ENCODE measurements at places on chromosomes 2 and 18. TPM values are rescaled to one million over a fixed set of nuclear protein-coding genes. Genes with fewer than 3 reads are reported as not detected.

DNA sequence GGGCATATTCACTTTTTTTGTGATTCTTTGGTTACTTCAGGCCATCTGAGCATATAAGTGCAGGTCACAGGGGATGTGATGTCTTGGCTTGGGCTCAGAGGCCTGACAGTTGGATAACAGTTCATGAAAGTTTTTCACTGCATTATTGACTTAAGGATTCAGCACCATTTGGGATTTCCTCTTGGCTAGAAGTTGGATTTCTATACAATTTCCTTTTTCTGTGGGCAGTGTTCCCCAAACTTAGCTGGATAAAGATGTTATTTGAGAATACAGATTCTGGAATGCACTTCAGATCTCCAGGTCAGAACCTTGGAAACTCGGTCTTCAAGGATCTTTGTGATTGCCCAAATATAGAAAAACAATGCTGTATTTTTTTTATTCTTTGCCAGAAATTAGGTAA, 78.0 kb downstream of the GALNT3 start:
- H3K4me1 ChIP-seq, result no peaks in the 10 kb centered on the region
- H3K27ac ChIP-seq, result no peak overlapping the region
- H3K4me3 ChIP-seq, result no peak overlapping the region

DNA sequence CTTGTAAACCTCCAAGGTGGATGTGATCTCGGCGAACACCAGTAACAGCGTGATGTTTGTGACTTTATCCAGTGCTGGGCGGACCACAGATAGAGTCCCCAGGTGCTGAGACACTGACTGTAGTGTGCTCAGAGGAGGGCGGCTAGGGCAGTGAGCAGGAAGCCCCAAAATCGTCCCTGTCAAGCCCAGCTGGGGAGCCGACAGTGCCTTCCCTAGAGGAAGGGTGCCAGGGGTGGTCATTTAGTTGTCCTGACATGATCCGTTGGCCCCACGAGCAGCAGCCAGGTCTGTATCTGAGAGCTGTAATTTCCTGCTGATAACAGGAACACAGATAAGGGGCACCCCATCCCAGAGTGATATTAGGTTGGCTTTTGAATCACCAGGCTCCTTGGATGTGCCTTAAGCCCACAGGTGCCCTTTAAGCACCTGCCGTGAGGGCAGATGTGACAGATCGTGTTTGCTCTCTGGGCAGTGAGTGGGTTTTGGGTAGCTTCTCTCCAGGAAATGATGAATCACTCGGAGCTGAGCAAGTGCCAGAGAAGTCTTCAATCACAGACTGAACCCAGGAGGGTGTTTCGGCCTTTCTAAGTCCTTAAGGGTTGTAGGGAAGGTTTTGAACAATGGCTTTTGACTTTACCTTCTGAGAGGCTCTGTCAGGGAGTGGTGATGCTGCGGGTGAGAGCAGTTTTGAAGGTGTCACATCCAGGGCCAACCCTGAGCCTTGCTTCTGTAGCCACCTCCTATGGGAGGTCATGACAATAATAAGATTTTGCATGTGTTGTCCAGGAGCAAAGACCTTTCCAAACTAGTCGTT, 7.7 kb downstream of the LPIN1 start:
- H3K27me3 ChIP-seq, result no peaks in the 10 kb centered on the region
- H3K4me1 ChIP-seq, result no peaks in the 10 kb centered on the region
- H3K4me3 ChIP-seq, result no peak overlapping the region
- H3K27ac ChIP-seq, result peak overlapping the region; percentile 17

DNA sequence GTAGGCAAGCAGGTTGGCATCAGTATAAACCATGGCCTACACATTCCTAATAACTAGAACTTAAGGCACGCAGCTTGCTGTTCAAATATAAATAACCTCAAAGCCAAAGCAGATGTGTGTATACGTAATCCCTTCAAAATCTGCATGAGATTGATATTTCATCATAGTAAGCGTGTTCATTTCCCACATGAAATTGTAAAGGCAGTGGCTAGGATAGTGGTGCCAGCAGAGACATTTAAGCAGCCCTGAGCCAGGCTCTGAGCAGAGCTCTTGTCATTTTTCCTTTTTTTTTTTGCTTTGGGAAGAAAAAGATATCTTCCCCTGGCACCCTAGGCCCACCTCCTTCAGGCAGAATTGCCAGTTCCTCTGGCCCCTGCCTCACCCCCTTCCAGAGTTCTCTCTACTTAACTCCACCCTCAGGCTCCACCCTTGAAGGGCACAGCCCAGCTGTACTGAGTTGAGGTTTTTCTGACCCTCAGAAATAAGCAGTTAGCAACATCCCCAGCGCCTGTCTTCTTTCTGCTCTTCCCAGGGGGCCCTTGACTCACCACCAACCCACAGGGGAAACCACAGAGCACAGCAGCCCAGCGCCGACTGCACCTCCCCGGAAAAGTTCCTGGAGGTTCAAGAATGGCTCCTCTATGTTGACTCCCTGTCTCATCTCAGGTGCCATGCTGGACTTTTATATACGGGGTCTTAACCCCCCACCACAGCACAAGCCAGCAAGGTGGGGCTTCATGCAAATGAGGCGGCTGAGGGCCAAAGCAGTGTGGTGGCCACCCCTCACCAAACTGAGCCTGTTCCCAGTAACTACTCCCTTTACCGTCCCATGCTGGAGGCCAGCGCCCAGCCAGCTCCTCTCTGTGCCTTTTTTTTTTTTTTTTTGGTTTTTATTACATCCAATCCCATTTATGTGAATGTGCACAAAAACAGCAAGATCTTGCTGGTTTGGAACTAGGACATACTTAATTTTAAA, 84.7 kb downstream of the EHD3 start:
- no peak for DNase-seq
- no peak overlapping the region for H3K27ac ChIP-seq

- no peak overlapping the region for H3K4me3 ChIP-seq
- no peaks in the 10 kb centered on the region for H3K4me1 ChIP-seq
- H3K36me3 ChIP-seq, result no peaks in the 10 kb centered on the region
- no peak overlapping the region for H3K27ac ChIP-seq
Observed at GRCh38 chr2:104866883-104867812, 13.2 kb downstream of the POU3F3 start.

GRCh38 chr2:135893374-135893794, 17.1 kb upstream of the MCM6 start:
- no peaks in the 10 kb centered on the region for H3K36me3 ChIP-seq
- no peak overlapping the region for H3K4me3 ChIP-seq
- no peaks in the 10 kb centered on the region for H3K4me1 ChIP-seq
- no peaks in the 10 kb centered on the region for H3K27me3 ChIP-seq
- DNase-seq, result no peak

DNA sequence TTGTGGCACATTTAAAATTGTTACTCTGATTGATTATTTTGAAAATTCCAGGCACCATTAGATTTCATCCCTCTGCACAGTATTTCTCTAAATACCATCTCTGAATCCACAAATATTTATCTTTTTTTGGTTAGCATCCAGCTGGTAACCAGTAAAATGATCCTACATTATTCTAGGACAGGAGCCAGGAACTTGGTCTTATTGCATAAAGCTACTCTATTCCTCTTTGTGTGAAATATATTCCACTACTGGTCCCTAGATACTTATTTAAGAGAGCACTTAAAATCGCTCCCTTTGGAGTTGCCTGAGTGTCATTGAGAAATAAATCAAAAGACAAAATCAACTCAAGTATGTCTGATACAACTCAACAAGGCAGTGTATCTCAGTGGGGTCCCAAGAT, 7.4 kb upstream of the MBOAT2 start:
- no peaks in the 10 kb centered on the region for H3K36me3 ChIP-seq
- no peaks in the 10 kb centered on the region for H3K27me3 ChIP-seq
- H3K4me1 ChIP-seq, result no peaks in the 10 kb centered on the region
- DNase-seq, result peak; percentile 92
- H3K27ac ChIP-seq, result no peak overlapping the region
- no peak overlapping the region for H3K4me3 ChIP-seq

- no peak for DNase-seq
- H3K4me3 ChIP-seq, result no peak overlapping the region
- H3K27ac ChIP-seq, result no peak overlapping the region
- no peaks in the 10 kb centered on the region for H3K27me3 ChIP-seq
- no peaks in the 10 kb centered on the region for H3K4me1 ChIP-seq
Observed at GRCh38 chr18:32767400-32767799, 5.4 kb downstream of the KLHL14 start.

DNA sequence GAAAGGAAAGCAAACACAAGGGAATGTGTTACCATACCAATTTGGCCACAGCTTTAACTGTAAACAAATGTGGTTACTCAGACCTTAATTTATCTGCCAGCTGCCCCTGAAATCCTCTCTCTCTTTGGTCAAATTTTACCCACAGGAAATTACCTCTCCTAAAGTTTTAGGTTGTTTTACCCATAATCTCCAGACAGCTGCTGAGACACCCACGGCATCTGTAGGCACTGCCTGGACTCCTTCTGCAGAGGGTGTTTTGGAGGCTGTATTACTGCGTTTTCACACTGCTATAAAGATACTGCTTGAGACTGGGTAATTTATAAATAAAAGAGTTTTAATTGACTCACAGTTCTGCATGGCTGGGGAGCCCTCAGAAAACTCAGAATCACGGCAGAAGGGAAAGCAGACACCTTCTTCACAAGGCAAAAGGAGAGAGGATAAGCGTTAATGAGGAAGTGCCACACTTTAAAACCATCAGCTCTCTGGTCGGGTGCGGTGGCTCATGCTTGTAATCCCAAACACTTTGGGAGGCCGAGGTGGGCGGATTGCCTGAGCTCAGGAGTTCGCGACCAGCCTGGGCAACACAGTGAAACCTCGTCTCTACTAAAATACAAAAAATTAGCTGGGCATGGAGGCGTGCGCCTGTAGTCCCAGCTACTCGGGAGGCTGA, 677.5 kb upstream of the FSHR start:
- DNase-seq, result no peak
- no peak overlapping the region for H3K27ac ChIP-seq
- no peaks in the 10 kb centered on the region for H3K4me1 ChIP-seq

DNA sequence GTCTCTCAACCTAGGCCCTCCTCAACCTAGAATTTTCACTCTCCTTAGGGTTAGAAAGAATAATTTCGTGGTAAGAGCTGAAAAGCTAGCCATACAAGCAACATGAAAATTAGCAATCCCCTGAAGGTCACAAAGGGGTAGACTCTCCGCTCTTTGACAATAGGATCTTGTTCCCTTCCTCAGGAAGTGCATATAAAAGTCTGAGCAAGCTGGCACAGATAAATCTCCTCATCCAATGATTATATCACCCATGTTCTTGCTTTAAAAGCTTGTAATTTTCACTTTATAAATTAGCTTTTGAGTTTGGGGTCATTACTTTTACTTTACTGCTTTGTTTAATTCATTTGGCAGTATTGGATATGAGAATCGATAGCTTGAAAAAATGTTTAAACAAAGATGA, 852.3 kb upstream of the CRIM1 start:
- H3K4me1 ChIP-seq, result no peaks in the 10 kb centered on the region
- no peak overlapping the region for H3K27ac ChIP-seq
- DNase-seq, result no peak
- H3K27me3 ChIP-seq, result no peaks in the 10 kb centered on the region

UBXN4 gene
- total RNA-seq, result 78.4 TPM

NHEJ1 gene
- total RNA-seq, result 13.3 TPM
